ENCODE measurements at places on chromosomes 5 and 9.

- peak; percentile 2 for DNase-seq
Measured at GRCh38 chr9:69671311-69671878, 776 bp downstream of the APBA1 start.

DNA sequence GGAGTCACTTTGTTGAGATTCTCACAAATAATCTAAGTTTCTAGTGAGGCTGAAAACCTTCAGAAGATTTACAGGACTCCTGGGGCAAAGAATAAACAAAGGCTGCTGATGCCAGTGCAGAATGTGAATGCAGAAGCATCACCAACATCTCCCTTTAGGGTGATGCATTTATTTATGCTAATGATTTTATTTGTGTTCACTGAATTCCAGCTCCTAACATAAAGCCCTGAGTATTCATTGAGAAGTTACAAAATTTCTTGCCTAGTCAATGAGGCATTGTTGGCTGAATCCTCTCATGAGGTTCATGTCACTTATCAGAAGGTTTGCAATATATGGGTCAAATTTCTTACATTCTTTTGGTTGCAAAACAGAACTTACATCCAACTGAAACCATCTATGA lies 70.0 kb downstream of the GRIN3A start:
- no peak for DNase-seq

- no peak for DNase-seq
Measured at GRCh38 chr5:134115806-134116175, 1.3 kb downstream of the TCF7 start.

DNA sequence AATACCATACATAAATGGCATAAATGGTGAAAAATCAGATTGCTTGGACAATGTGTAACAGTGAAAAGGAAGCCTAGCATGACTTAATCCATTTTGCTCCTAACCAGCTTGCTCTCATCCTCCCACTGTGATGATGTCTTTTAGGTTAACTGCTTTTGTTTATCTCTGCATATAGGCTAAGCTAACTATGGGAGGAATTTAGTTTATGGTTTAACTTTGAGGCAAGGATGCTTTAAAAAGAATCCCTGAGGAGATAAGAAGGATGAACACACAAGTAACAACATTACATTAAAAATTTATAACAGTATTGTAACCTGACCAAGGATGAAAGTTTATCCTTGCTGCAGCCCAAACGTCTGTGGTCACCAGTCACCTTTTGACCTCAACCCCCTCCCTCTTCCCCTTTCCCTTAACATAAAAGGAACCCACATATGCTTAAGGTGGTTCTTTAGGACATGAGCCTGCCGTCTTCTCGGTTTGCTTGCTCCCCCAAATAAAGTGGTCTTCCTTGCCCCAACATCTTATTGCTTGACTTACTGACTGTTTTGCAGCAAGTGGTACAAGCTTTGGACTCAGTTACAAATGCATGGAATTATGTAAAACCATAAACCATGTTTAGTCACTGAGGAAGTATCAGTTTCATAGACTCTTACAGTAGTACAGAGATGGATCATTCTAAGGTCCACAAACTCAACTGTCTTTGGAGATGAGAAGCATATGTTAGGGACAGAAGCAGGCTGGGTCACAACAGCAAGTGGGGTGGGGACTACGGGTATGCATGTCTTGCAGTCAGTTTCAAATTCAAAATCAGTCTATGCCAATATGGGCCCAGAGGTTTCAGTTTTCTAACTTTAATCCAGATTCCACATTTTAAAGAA lies 31.3 kb downstream of the AGXT2 start:
- no peak for DNase-seq

- no peak for DNase-seq
Measured at GRCh38 chr9:132837501-132838286, 40.4 kb downstream of the AK8 start.

Data from CD4-positive, alpha-beta T cell treated with Interferon gamma for 1 hour (primary cell).